Nephron progenitor cell (in vitro differentiated cells): ENCODE measurements at places on chromosomes 1 and 21.

- DNase-seq, result no peak
Measured at GRCh38 chr1:6279066-6279465, 18.2 kb upstream of the GPR153 start.

DNA sequence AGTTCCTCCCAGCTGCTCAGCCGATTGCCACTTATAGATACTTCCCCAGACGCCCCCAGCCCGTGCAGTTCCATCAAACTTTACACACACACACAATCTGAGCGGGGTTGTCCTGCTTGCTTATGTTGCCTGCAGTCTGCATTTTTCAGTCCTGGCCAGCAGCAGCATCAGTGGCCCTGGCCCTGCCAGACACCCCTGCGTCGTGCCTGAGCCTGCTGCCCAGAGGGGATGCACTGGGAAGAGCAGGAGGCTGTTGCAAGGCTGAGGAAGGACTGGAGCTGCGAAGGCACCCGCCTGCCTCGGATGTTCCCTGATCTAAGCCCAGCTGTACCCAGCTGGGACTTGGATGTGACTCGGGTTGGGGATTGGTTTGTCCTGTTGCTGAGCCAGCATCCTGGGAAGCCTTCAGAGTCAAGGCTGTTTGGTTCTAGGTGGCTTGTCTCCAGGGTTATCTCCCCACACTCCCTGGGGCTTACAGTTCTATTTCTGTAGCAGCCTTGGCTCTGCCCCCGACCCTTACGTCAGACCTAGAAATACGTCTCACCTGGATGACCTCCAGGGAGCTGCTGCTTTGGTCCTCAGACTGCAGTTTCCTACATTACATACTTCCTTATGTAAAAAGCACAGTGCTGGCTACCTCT lies 42.3 kb downstream of the MAN1C1 start:
- no peak for DNase-seq

- DNase-seq, result peak; percentile 62
Measured at GRCh38 chr1:231806623-231807495, 180.3 kb downstream of the DISC1 start.

DNA sequence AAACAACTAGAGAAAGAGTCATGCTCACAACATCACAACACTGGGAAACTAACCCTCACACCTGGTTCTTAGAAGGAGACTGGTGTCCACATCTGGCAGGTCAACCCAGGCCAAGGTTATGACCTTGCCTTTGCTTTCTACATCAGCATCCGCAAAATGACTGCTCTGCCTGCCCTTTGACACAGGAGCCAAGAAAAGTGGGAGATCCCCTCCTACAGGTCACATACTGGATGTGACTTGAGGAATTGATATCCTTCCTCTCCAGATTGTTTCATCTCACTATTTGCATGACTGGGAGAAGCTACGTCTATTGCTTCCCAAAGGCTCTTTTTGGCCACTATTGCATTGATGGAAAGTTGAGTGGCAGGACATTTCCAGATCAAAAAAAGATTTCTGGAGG lies 115.5 kb downstream of the MIS18A start:
- DNase-seq, result no peak

DNA sequence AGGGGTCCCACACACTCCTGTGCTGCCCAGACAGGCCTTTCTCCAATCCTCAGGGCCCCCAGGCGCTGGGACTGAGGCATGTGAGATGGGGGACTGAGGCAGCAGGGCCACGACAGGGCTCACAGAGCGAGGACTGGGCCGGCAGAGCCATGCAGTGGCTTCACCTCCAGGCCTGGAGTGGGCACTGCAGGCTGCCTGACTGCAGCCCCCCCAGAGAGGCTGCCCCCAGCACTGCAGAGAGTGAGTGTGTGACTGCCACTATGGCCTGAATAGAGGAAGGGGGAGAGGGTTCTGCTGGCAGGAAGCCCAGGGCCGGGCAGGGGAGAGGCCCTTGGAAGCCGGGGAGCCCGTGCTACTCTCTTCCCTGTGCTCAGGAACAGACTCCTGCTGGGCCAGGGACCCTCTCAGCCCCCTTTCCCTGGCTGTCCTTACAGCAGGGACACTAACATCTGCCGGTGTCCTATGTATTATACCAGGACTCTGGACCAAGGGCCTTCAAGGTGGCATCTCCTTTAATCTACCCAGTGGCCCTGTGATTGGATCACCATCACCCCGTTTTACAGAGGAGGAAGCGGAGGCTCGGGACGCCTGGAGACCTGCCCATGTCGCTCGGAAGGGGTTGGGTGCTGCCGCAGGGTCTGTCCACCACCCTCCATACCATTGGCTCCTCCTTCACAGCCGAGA lies 20.2 kb upstream of the PLEKHG5 start:
- no peak for DNase-seq

- DNase-seq, result no peak
Measured at GRCh38 chr1:203084588-203085527, 954 bp downstream of the MYOG start.

DNA sequence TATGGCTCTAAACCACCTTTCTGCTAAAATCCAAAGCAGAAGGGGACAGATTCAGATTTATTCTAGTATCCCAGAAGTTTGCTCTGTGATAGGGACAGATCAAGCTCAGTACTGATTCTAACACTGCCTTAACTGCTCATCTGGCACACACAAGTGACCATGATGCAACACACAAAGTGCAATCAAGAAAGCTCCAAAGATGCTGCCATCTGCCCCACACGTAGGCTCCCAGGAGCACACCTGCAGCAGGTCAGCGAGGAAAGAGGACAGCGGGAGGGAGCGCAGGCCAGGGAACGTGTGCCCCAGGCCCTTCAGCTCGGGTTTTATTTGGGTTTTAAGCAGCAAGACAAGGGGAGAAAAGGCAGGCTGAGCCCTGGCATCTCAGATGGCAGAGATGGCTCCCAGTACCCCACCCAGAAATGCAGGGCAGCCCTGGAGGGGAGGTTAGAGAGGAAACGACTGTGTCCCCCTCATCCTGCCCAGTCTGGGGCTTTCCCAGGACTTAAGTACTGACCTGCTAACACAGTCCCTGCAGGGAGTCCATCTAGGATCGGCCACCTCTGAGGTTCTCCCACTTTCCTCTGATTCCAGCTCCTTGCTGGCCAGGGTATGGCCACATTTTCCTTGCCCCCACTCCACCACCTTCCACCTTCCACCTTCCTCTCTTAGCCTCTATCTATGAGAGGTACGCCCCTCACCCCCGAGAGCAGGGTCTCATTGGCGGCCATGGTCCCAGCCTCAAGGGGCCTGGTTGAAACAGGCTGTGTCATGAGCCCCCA lies 1.2 kb downstream of the TRIM11 start:
- DNase-seq, result no peak

DNA sequence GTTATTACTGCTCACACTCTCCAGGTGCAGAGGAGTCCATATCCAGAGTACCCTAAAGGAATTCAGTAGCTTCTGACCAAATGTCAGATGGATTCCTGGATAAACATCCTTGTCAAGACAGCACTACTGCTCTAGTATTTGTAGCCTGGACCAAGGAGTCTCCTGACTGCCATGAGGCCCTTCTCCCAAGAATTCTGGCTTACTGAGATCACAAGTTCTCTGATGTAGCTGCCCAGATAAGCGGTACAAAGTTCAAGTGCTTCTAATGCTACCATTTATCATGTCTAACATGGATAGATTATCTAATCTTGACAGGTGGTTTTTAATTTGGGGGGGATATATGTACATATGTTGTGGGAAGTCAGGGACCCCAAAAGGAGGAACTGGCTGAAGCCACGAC lies 196.6 kb upstream of the HMCN1 start:
- no peak for DNase-seq

DNA sequence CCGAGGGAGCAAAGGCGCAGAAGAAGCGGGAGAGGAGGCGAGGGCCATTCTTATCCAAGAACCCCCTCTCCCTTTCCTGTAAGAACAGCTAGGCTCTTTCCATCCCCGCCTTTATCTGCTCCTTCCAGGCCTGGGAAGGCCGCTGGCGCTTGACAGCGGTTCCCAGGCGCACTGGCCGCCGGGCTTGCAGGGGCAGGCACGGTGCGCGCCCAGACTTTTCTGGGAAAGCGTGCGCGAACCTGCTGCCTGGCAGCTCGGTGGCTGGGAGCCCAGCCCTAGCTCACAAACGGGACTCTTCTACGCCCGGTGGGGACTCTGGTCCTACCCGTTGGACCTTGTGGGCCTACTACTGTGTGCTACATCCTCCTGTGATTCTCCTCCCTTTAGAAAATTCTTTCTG lies 8.8 kb upstream of the IFNLR1 start:
- DNase-seq, result no peak
